ENCODE measurements at places on chromosomes 6 and 20.

- no peak for DNase-seq
Observed at GRCh38 chr6:113925378-113925777, 45.6 kb downstream of the HDAC2 start.

DNA sequence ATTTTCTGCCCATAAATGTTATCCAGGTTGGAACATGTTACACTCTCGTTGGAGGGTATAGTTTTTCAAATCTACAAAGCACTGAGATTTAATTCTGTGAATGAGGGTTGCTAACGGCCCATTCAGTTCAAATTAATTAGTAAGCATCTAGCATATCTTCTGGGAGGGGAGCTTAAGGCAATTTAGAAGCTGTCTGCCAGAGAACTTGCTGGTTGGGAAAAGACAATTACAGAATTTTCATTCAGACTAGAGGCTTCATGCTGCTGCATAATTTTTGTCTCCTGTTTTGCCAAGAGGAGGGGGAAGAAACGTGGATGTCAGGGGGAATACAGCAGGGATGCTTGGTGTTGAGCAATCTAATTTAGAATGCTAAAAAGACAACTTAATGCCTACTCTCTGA lies 268.3 kb upstream of the FAM83B start:
- no peak for DNase-seq

- no peak for DNase-seq
Observed at GRCh38 chr6:43582911-43583310, 6.9 kb downstream of the POLH start.

DNA sequence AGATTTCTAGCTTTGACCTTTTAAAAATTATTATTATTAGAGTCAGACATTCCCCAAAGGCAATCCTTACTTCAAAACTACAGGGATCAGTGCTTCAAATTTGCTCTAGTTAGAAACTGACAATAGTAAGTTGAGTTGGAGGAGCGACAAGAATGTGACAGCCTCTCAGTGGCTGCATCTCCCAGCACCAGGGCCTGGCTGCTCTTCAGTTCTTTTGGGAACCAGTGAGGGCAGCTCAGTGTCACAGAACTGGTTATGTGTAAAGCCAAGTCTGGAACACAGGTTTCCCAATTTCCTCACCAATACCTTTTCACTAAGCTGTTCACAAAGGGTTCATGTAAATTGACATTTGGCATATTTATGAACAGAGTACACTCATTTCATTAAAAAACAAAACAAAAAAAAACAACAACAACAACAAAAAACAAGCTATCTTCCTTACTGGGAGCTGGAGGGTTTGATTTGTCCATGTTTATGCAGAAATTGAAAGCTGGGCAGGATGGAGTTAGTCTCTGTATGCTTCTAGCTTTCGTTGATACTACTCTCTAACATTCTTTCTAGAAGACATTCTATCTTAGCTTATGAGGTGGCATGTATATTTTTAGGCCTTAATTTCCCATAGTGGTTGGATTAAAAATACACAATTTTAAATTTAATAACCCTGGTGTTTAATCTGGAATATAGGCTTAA lies 95.0 kb downstream of the SAMD5 start:
- no peak for DNase-seq

GRCh38 chr6:164104432-164104831 lies 689.9 kb downstream of the QKI start:
- no peak for DNase-seq

DNA sequence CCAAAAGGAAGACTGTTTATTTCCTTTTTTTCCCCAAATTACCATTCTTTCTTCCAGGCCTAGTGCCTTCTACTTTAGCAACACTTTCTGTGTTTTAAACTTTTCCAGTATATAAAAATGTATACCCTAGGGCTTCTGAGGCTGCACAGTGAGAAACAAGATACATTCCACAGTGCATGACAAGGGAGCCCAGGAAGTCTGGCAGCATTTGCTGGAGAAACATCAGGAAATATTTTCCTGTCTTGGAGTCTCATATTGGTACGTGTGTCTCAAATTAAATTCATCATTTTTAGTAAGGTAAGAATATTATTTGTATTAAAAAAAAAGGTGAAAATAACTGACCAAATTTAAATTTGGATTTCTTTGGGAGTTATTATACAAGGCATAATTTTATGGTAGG lies 662.6 kb downstream of the RFPL4B start:
- DNase-seq: no peak

DNA sequence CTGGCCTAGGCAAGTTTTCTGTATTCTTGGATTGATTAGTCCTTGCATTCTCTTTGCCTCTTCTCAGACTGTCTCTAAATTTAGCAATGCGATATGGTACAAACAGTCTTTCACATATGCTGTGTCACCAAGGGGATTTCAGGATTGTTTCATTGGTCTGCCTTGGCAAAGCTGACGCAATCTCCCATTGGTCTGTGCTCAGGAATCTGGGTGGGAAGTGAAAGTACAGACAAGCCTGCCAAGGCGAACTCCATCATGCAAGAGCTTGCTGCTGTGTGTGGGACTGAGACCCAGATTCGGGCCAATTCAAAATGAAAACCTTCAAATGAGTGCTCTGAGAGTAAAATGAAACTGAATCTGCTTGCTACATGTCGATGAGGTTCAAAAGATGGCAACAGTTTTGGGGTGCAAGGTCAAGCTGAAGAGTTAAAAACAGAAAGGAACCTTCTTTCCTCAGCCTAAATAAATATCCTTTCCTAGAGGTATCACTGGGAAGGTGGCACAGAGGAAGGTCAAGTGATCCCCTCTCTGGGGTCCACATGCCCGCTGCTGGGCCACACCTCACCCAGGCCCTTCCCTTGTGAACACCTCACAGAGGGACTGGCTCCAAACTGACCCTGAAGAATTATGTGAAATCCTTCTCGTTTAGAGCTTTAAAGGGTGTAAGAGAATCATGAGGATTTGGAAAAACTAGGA lies 198.8 kb upstream of the PREP start:
- DNase-seq: no peak

GRCh38 chr6:30759575-30760239 lies 15.4 kb upstream of the IER3 start:
- DNase-seq: no peak

DNA sequence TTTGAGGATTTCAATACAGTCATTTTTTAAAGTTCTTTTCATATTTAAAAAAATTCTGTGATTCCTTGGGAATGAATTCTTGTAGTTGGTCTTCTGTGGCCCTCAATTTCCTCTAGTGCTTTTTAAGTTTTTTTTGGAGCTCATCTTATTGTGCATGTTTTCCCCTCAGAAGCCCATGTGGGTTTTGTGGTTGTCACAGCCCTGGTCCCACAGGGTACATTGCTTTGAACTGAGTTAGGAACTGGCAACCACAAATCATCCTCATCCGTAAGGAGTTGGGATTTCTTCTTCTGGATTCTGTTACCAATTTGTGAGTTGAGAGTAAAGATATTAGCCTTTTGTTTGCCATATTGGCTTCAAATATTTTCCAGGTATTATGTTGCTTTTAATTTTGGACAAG lies 89.9 kb downstream of the AKAP7 start:
- DNase-seq: no peak

GRCh38 chr6:144104898-144105487 lies 9.6 kb upstream of the SF3B5 start:
- peak; percentile 80 for DNase-seq

- DNase-seq: no peak
Observed at GRCh38 chr6:135204951-135205350, 23.8 kb downstream of the MYB start.

DNA sequence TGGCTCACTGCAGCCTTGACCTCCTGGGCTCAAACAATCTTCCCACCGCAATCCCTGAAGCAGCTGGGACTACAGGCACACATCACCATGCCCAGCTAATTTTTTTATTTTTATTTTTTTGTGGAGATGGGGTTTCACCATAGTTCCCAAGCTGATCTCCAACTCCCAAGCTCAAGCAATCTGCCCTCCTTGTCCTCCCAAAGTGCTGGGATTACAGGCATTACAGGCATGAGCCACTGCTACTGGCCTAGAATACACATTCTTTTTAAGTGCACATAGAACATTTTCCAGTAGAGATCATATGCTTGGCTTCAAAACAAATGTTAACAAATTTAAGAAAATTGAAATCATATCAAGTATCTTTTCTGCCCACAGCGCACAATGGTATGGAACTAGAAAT lies 176.8 kb upstream of the MARCKS start:
- no peak for DNase-seq

- peak; percentile 66 for DNase-seq
Observed at GRCh38 chr6:92231171-92231701, 1188.1 kb downstream of the EPHA7 start.

- no peak for DNase-seq
Observed at GRCh38 chr6:19830171-19830570, 7.0 kb upstream of the ID4 start.

DNA sequence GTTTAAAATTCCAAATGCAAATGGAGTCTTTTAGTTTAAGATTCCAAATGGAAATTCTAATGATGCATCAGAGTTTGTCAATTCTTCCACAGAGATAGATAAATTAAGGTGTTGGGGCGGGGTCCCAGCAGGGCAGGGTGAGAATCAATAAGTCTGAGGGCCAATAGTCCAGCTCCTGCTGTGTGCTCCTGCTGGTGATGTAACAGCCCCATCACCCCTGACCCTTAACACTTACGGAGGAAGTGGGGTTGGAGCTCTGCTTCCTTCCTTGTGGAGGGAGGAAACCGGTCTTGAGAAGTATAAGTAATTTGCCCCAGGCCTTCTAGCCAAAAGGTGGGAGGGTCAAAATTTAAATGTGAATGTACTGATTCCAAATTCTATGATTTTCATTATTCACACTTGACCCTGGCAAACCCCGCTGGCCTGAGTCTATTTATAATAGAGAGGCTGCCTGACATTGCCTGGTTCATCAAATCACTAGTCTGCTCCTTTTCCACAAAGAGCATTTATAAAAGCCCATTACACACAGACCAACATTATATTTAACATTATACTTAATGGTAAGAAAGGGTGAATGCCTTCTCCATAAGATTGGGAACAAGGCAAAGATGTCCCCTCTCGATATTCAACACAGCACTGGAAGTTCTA lies 17.2 kb downstream of the ZBTB2 start:
- DNase-seq: no peak

DNA sequence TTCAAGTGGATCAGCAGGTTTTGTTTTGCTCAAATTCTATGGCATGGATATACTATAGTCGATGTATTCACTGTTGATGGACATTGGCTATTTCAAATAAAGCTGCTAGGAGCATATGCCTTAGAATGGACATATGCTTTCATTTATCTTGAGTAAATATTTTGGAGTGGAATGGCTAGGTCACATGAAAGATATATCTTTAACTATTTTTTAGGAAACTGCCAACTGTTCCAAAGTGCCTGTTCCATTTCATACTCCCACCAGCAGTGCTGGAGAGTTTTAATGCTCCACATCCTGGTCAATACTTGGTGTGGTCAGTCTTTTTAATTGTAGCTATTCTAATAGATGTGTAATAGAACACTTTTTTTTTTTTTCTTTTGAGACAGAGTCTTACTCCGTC lies 81.1 kb upstream of the PIM1 start:
- no peak for DNase-seq

DNA sequence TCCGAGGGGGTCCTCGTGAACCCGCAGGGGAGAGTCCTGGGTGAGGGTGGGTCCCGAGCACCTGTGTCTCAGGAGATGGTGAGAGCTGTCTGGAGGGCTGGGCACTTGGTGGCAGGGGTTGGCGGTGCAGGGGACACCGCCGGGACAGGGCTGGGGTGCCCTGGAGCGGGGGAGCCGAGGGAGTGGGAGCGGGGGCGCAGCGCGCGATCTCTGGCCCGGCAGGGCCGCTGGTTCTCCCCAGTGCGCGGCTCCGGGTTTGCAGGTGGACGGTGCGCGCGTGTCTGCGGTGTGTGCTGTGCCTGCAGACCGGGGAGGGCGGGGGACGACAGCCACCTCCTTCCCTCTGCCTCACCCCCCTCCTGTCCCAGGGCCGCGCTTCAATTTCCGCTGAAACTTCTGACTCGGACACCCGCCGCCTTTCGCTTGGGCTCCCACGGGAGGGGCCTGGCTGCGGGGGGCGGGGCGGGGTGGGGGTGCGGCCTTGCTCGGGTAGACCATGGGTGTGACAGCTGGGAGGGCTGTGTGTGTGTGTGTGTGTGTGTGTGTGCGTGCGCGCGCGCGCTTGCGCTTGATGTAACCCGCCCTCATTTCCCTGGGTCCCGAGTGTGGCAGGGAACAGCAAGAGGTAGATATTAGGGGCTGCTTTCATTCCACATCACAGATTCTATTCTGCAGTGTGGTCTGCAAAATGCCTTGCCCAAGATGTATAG lies 1.2 kb downstream of the TRIB3 start:
- peak; percentile 87 for DNase-seq

GRCh38 chr20:37235065-37235464 lies 26.5 kb downstream of the GHRH start:
- DNase-seq: no peak

- DNase-seq: peak; percentile 87
Observed at GRCh38 chr6:47230579-47230978, 79.1 kb downstream of the TNFRSF21 start.

GRCh38 chr6:31210741-31211532 lies 40.5 kb upstream of the POU5F1 start:
- no peak for DNase-seq

DNA sequence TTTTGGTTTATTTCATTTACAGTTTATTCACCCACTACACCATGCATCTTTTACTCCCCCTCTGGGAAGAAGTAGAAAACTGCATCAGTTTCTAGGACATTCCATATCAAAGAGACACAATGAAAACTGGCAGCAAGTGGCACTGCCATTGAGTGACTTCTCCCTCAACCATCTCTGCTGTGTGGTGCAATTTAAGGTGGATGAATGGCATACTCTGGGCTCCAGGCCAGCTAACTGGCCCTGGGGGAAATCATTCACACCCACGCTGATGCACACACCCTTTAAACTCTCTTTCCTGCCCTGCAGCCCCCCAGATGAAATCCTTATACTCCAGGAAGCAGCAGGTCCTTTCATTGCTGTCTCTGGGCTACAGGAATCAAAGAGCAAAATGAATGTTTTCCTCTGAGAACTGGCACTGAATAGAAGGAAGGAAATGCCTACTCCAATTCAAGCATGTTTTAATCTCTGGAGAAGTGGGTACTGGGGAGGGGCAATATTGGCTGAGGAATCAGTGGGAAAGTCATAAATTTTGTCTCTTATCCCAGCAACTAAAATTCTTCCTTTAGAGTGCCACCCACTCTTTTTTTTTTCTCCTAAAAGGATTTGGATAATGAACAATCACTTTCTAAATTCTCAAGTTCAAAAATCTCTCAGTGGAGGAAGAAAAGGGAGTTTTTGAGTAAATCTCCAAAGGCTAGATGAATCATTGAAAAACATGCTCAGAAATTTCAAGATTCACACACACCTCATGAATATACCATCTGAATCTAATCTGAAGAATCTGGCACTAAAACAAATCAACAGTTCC lies 16.9 kb upstream of the RFPL4B start:
- DNase-seq: peak; percentile 3

- DNase-seq: no peak
Observed at GRCh38 chr6:103812970-103813369, 1046.7 kb downstream of the HACE1 start.
